ENCODE measurements at places on chromosomes 4 and X.

DNA sequence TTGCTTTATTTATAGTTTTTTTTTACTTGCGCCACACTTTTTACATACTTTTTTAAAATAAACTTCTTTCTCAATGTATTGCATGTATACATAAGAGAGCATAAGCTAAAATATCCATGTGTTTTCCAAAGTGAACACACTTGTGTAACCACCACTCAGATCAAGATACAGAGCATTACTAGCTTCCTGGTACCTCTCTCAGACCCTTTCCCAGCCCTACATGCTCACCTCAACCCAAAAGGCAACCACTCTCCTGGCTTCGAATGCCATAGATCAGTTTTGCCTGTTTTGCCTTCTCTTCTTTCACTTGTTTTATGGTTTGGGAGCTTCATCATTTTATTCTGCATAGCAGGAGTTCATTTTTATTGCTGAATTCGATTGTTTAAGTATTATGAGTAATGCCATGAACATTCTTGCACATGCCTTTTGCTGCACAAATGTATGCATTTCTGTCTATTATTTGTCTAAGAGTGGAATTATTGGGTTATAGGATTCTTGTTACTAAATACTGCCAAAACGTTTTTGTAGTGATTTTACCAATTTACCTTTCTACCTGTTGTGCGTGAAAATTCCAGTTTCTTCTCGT is 45.9 kb upstream of the NUDT6 start:
- no peak for DNase-seq

DNA sequence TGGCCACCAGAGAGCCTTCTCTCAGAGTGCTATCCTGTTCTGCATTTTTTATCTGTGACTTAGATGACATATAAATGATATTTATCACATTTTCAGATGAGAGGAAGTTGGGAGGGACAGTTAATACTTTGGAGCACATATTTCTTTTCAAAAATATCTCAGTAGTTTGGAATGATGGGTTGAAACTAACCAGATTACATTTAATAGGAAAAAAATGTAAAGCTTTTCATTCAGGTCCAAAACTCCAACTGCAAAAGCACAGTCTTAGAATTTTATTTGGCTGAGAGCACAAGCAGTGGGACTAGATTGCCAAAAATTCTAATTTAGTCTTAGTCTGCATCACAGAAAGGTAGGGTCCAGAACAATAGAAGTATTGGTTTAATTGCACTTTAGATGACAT is 248.2 kb upstream of the TEX13A start:
- no peak for DNase-seq

DNA sequence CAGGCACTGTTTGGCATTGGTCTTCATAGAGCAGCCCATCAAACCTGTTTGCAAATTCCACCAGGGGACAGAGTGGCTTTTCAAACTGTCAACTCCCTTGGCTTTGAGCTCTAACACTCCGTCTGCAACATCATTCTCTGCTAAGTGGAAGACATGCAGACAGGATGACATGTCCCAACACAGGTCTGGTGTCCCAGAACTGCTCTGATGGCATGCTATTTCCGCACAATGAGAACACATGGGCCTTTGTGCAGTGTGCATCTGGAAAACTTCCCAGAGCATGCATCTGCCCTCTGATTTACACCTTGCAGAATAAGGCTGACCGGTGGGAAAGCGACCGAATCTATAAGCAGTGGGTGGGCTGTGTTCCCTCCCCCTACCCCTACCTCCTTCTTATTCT is 212.8 kb upstream of the GYPA start:
- no peak for DNase-seq

DNA sequence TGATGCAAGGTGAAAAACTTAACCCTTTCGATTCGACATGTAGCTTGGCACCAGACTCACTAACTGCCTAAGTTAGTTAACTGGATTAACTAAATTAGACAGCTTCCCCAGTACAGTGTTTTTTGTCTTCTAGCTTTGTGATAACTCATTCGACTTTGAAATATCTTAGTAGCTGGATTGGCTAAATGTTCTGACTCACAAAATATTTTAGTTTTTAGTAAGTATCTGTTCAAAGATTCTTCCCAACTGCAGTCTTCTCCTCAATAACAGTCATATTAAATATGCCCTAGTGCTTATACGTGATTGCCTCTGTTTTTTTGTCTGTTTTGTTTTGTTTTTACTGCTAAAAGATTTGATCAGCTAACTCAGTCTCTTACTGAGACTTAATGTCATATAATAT is 102.9 kb downstream of the KCNIP4 start:
- no peak for DNase-seq

DNA sequence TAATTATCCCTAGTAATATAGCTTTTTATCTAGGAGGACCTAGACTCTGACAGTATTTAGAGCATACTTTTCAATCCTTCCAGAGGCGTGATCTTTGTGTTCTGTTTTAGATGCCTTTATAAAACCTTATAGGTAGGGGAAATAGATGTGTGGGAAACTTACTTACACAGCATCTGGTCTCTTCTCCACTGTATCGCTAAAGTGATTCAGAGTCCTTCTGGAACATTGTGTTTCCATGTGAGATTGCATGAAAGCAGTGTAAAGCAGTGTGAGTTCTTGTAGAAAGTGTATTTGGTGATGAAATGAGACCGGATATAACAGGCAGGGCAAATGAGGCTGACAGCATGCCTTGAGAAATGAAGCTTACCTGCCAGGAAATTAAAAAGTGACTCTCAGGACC is 9.5 kb downstream of the GABRB1 start:
- DNase-seq = no peak

GRCh38 chrX:129773649-129774458 is 5.9 kb upstream of the SASH3 start:
- no peak for DNase-seq

GRCh38 chr4:10164877-10165283 is 48.3 kb upstream of the WDR1 start:
- DNase-seq = peak; percentile 31

- no peak for DNase-seq
Measured at GRCh38 chrX:42188730-42189129, 265.4 kb upstream of the CASK start.

DNA sequence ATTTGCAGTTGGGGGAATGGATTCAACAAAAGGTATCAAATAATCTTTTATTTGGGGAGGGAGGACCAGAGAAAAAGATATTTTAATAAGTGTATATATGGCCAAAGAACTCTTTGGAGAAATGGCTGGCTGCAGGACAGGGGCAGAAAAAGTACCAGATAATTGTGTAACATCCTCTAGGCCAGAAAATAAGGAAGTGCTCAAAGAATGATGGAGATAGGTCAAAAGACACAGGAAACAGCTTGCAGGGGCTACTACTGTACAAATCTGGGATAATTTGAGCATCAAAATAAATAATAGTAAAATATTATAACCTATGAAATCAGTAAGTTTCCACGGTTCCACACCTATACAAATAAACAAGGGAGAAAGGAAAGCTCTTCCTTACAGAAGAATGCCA is 34.8 kb downstream of the KLHL5 start:
- DNase-seq = no peak

DNA sequence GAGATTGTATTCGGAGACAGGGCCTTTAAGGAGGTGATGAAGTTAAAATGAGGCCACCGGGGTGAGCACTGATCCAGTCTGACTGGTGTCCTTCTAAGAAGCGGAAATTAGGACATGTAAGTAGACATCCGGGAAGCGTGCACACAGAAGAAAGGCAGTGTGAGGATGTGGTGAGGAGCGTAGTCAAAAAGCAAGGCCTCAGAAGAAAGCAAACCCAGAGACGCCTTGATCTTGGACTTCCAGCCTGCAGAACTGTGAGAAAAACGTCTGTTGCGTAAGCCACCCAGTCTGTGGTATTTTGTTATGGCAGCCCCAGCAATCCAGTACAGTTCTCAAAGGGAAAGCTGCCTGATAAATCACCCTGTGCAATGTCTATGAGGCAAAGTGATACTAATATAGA is 153.5 kb downstream of the KCNIP4 start:
- DNase-seq = peak; percentile 27

- DNase-seq = no peak
Measured at GRCh38 chr4:30716158-30716557, 4.0 kb upstream of the PCDH7 start.

DNA sequence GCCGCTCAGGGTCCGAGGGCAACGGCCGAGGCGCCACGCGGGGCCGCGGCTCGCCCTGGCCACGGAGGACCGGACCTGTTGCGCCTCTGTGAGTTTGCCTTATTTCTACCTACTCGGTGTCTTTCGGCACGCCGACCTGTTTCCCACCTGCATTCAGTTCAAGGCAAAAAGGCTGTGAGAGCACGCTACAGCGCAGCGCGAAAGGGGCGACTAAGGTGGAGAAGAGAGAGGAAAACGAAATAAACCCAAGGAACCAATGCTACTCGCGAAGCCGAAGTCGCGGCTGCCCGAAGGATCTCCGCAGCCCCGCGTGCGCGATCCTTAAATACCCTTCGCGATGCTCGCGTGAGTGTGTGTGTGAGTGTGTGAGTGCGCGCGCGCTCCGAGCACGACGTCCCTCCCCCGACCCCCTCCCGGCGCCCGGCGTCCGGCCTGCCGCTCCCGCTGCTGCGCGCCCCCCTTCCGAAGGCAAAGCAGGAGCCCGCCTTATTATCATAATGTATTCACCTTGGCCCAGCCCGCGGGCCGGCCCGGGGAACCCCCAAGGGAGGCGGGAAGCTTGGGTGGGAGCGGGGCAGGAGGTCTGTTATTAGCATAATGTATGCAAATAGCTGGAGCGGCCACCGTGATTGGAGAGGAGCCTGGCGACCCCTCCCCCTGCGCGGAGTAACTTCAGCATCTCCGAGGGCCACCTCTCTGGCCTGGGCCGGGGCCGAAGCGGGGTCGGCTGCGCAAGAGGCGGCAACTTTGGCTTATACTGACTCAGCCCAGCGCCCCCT is at the start of gene COL25A1:
Gene COL25A1 (minus strand): TSS at position 298 of the 779 bp plus-strand sequence.
- peak; percentile 43 for DNase-seq

GRCh38 chr4:176981074-176981473 is 188.4 kb upstream of the VEGFC start:
- no peak for DNase-seq

DNA sequence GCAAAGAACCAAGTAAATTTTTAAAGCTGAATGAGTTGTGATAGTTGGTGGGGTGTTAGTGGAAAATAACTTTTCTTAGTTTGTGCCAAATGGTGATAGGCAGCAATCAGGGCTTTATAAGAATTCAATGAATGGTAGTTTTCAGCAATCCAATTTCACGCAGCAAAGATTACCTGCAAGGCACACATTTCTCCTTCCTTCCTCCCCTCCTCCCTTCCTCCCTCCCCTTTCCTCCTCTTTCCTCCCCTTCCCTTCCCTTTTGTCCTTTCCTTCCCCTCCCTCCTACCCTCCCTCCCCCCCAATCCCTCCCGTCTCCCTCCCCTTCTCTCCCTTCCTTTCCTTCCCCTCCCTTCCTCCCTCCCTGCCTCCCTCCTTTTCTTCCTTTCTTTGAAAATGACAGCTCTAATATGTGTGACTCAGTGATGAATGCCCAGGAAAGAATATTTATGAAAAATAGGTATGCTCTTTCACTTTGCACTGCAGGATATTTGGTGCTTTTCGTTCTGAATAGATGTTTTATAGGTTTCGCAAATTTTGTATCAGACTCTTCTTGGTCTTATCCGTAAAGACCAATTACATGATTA is 168.1 kb downstream of the BMPR1B start:
- DNase-seq = no peak

- DNase-seq = no peak
Measured at GRCh38 chr4:103365285-103365684, 167.1 kb upstream of the CENPE start.

DNA sequence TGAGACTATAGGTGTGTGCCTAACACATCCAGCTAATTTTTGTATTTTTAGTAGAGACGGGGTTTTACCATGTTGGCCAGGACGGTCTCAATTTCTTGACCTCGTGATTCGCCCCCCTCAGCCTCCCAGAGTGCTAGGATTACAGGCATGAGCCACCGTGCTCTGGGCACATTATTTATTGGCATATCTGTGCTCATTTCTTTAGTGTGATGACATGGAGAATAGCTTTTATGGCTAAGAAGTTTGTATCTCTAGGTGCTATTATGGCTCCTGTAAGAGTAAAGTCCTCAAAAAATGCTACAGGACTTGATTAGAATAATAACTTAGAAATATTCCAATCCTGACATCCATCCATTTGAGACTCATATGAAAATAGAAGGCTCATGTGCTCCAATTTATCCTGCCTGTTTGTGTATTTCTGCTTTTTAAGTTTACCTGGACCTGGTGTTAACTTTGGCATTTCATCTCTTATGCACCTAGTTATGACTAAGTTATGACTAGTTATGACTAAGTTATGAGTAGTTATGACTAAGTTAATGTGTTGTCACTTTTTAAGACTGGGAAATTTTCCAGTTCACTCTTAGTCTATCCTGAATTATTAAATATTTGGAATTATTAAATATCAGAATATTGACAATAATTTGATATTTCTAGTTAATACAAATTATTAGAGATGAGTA is 36.4 kb upstream of the UNC5C start:
- DNase-seq = no peak

DNA sequence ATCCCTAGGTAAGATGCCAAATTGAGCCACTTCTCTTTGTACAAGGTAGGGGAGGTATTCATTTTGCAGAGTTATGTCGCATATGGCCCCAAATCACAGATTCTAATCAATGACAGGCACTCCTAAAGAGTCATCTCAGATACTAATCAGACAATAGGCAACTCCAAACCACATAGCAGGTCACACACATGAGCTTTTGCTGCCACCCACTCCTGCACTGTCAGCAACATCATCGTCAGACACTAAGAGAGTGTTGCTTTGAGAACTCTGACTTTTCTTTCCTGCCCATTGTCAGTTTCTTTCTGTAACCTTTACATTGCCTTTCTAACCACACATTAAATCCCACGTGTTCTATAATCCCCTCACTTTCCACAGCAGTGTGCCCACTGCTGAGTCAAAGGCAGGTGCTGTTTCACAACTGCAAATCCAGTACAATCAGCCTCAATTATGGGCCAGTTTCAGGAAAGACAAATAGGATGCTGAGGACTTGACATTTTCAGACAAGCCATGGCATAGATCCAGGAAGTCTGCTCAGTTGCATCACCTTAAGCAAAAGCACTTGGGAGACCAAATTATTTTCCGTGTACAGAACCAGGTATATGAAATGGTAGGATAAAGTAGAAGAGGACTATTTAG is 23.5 kb downstream of the TMEM31 start:
- no peak for DNase-seq

- no peak for DNase-seq
Measured at GRCh38 chr4:162506253-162506652, 342.5 kb upstream of the FSTL5 start.

DNA sequence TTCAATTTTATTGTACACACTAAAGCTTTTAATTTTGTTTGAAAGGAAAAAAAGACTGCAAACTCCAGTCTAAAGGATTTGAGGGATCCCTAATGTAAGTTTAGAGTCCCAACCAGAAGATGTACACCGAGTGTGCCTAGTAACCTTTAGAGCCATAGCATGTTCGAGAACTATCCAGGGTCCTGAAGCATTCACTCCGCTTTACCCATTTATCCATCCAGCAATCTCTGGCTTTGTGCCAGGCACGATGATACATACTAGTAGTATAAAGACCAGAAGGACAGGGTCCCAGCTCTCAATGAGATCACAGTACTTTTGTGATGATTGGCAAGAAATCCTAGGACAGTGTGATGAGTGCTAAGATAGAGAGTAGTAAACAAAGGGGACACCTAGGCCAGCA is 168.7 kb downstream of the STK32B start:
- DNase-seq = no peak

- no peak for DNase-seq
Measured at GRCh38 chrX:105302246-105302645, 81.8 kb upstream of the TEX13A start.

Measured in activated CD8-positive, alpha-beta T cell treated with anti-CD3 and anti-CD28 coated beads, Interleukin-2, amount 10 ng/mL, durations not matched to agents 7 days and 5 days (primary cell).